ENCODE measurements at places on chromosomes 6 and 20. TPM values are rescaled to one million over a fixed set of nuclear protein-coding genes. Genes with fewer than 3 reads are reported as not detected.

DNA sequence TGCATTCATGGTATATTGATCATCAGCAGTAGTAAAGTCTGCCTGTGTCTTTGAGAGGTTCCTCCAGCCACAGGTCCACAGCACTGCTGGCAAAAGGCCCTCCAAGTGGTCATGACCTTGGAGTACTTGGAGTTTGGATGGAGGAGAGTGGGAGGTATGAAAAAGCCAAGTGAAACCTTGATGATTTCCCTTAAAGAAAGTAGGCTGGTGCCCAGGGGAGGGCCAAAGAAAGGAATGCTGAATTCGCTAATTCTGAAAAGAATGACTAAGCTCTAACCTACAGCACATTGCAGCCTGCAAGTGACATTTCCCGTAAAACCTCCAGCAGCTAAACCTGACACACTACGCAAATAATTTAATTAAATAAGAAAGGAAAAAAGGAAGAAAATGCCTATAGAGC lies 223.4 kb upstream of the TAB2 start:
- H3K4me1 ChIP-seq: peaks cover 23% of the 10 kb centered on the region
- H3K4me3 ChIP-seq: no peak overlapping the region
- no peaks in the 10 kb centered on the region for H3K27me3 ChIP-seq
- H3K36me3 ChIP-seq: no peaks in the 10 kb centered on the region
- peak; percentile 27 for DNase-seq

- H3K36me3 ChIP-seq: no peaks in the 10 kb centered on the region
- H3K4me3 ChIP-seq: no peak overlapping the region
- H3K27ac ChIP-seq: no peak overlapping the region
- H3K27me3 ChIP-seq: no peaks in the 10 kb centered on the region
- DNase-seq: no peak
- H3K4me1 ChIP-seq: 0 out of 2 replicates have a peak, but pooled peaks cover 4% of the 10 kb centered on the region
These were observed 77.3 kb downstream of the TCP11 start for GRCh38 chr6:35063701-35064280.

GRCh38 chr20:12414446-12415274 lies 497.0 kb downstream of the BTBD3 start:
- H3K4me1 ChIP-seq: no peaks in the 10 kb centered on the region
- no peak overlapping the region for H3K27ac ChIP-seq
- DNase-seq: no peak

- H3K36me3 ChIP-seq: peaks cover 55% of the 10 kb centered on the region
- DNase-seq: no peak
- no peaks in the 10 kb centered on the region for H3K27me3 ChIP-seq
These were observed 40.3 kb downstream of the SEC63 start for GRCh38 chr6:107917451-107918375.

DNA sequence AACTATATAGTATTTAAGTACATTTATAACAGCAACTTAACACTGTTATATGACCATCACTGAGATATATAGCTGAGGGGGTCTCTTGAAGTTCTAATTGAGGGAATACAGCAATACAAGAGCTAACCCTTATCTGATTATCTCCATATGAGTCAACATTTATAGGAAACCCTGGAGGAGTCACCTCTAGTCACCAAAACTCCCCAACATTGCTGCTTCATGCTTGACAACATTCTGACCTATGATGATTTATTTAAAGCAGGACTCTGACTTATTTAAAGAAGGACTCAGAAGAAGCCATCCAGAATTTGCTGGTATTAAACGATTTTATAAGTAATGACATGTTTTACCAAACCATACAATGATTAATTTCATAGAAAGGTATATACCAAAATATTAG lies 182.6 kb upstream of the NOX3 start:
- no peak overlapping the region for H3K27ac ChIP-seq
- H3K4me1 ChIP-seq: no peaks in the 10 kb centered on the region
- H3K36me3 ChIP-seq: no peaks in the 10 kb centered on the region
- H3K27me3 ChIP-seq: no peaks in the 10 kb centered on the region

GRCh38 chr6:13156381-13156780 lies 172.0 kb downstream of the TBC1D7 start:
- DNase-seq: peak; percentile 14
- no peaks in the 10 kb centered on the region for H3K36me3 ChIP-seq
- H3K27ac ChIP-seq: no peak overlapping the region

DNA sequence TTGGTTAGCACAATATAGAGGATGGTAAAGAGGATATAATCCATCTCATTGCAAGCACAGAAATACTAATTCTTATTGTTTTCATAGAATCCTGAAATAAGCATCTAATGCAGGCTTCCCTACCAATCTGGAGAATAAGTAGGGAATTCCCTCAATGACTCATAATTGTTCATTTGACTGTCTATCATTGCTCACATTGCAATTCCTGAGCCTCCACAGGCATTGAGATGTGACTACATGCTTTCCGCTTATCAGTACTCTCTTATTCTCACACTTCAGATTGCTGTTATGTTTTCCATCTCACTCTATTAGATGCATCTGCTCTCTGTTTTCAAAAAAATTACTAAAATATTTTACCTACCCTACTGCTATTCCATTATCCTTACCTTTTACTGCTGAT lies 216.2 kb upstream of the PRSS16 start:
- H3K4me1 ChIP-seq: no peaks in the 10 kb centered on the region
- H3K4me3 ChIP-seq: no peak overlapping the region
- H3K27ac ChIP-seq: no peak overlapping the region
- DNase-seq: no peak
- no peaks in the 10 kb centered on the region for H3K36me3 ChIP-seq

GRCh38 chr6:154161689-154162088 lies 122.6 kb downstream of the OPRM1 start:
- no peak overlapping the region for H3K27ac ChIP-seq
- no peak for DNase-seq
- H3K4me3 ChIP-seq: no peak overlapping the region
- H3K27me3 ChIP-seq: no peaks in the 10 kb centered on the region
- no peaks in the 10 kb centered on the region for H3K36me3 ChIP-seq
- peaks cover 3% of the 10 kb centered on the region for H3K4me1 ChIP-seq

- no peak overlapping the region for H3K4me3 ChIP-seq
- peak; percentile 80 for DNase-seq
- H3K27ac ChIP-seq: peak overlapping the region; percentile 48
- H3K27me3 ChIP-seq: no peaks in the 10 kb centered on the region
- peaks cover 35% of the 10 kb centered on the region for H3K36me3 ChIP-seq
- peaks cover 5% of the 10 kb centered on the region for H3K4me1 ChIP-seq
These were observed 118.3 kb downstream of the STXBP5 start for GRCh38 chr6:147322299-147323162.

DNA sequence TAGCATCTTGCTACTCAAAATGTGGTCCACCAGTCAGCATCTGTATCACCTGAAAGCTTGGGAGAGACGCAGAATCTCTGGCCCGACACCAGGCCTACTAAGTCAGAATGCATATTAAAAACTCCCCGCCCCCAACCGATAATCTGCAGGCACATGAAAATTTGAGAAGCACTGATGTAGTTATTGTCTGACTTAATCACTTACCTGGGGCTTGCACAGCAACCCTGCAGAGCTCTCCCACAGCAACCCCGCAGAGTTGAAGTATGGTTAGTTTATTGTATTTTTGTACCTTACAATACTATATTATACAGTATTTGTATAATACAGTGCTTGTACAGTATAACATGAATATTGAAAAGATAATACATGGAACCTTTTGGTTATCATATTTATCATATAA lies 53.7 kb downstream of the KLHL31 start:
- H3K4me1 ChIP-seq: peaks cover 8% of the 10 kb centered on the region
- H3K27ac ChIP-seq: no peak overlapping the region
- H3K4me3 ChIP-seq: no peak overlapping the region
- H3K27me3 ChIP-seq: no peaks in the 10 kb centered on the region
- H3K36me3 ChIP-seq: no peaks in the 10 kb centered on the region
- DNase-seq: no peak

- H3K4me3 ChIP-seq: no peak overlapping the region
- no peak overlapping the region for H3K27ac ChIP-seq
- DNase-seq: no peak
- H3K4me1 ChIP-seq: no peaks in the 10 kb centered on the region
- H3K36me3 ChIP-seq: no peaks in the 10 kb centered on the region
These were observed 228.7 kb upstream of the POU3F2 start for GRCh38 chr6:98605705-98606104.

GRCh38 chr6:158868122-158868480 lies 48.9 kb upstream of the EZR start:
- no peaks in the 10 kb centered on the region for H3K27me3 ChIP-seq
- no peak overlapping the region for H3K27ac ChIP-seq
- no peaks in the 10 kb centered on the region for H3K36me3 ChIP-seq
- H3K4me1 ChIP-seq: peaks cover 15% of the 10 kb centered on the region
- DNase-seq: no peak

DNA sequence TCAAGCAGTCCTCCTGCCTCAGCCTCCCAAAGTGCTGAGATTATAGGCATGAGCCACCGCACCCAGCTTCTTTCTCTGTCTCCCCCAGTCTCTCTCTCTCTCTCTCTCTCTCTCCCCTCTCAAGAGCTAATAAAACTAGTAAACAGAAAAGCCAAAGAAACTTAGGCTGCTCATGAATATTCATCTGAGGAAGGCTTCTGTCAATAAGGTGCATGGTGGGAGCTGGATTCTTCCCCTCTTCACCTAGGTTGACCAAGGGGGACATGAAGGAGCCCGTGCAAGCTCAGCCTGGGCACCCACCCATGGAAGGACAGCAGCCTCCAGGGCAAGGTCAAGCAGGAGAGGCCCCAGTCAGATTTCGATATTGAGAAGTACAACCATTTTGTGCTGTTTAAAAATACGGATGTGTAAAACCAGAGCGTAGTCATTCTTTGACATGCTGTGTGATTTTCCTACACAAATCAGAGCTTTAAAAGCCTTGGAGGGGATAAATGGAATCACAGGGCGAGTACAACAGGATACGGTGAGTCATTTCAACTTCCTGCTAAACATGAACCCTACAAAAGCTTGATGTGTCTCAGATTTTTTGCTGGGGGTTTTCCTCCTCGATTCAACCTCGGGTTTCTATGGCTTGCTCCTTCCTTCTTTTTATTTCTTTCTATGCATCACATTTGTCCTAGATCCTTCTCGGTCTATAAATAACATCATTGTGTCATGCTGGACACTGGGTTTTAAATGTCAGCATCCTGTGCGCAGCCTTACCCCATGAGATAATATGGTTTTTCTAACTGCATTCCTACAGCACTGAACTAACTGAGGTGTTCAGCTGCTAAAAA lies 368.9 kb upstream of the JARID2 start:
- no peaks in the 10 kb centered on the region for H3K36me3 ChIP-seq
- H3K27me3 ChIP-seq: no peaks in the 10 kb centered on the region
- peak overlapping the region; percentile 30 for H3K4me3 ChIP-seq
- H3K4me1 ChIP-seq: peaks cover 26% of the 10 kb centered on the region
- peak overlapping the region; percentile 67 for H3K27ac ChIP-seq

DNA sequence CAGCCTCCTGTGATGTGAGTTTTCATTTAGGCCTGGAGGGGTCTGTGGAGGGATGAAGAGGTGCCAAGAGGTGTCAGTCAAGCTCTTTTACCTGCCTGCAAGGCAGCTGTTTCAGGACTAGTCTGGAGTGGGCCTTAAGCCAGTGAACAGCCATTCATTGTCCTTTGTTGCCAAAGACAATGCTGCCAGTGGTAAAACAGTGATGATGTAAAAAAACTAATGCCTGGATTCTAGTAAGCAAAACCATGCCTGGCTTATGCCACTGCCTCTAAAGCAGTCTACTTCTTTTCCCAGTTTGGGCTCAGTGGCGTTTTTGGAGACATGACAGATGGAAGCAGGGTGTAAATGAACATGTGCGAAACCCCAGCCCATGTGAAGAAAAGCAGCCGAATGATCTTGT lies 93.5 kb upstream of the KCNK16 start:
- H3K27me3 ChIP-seq: no peaks in the 10 kb centered on the region
- peak; percentile 40 for DNase-seq
- H3K4me3 ChIP-seq: no peak overlapping the region

GRCh38 chr6:81875782-81876293 lies 123.4 kb upstream of the TENT5A start:
- no peaks in the 10 kb centered on the region for H3K36me3 ChIP-seq
- H3K4me1 ChIP-seq: peaks cover 12% of the 10 kb centered on the region
- H3K27ac ChIP-seq: no peak overlapping the region
- no peak for DNase-seq
- H3K27me3 ChIP-seq: no peaks in the 10 kb centered on the region

DNA sequence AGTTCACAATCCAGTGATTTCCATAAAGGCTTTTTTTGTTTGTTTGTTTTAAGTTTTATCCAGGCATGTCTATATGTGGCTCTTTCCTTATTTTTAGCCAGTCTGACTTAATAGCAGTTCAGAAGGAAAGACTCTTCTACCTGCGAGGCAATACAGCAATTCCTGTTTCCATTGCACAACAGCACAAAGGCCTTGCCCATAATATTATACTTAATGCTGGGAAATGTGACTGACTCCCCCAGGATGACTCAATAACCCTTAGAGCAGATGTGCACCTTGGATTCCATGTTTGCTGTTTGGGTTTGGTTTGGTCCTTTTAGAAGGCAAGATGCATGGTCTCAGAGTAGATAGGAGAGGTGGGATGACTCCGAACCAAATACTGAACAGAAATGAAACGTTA lies 184.1 kb downstream of the MTFR2 start:
- DNase-seq: peak; percentile 37
- H3K4me1 ChIP-seq: peaks cover 29% of the 10 kb centered on the region
- no peaks in the 10 kb centered on the region for H3K27me3 ChIP-seq
- no peak overlapping the region for H3K27ac ChIP-seq

- DNase-seq: no peak
- no peak overlapping the region for H3K4me3 ChIP-seq
- H3K27me3 ChIP-seq: no peaks in the 10 kb centered on the region
- no peaks in the 10 kb centered on the region for H3K4me1 ChIP-seq
These were observed 49.8 kb downstream of the BCKDHB start for GRCh38 chr6:80156221-80156620.

- no peak for DNase-seq
- no peaks in the 10 kb centered on the region for H3K4me1 ChIP-seq
- no peak overlapping the region for H3K4me3 ChIP-seq
These were observed 10.8 kb downstream of the RBCK1 start for GRCh38 chr20:418858-419365.

DNA sequence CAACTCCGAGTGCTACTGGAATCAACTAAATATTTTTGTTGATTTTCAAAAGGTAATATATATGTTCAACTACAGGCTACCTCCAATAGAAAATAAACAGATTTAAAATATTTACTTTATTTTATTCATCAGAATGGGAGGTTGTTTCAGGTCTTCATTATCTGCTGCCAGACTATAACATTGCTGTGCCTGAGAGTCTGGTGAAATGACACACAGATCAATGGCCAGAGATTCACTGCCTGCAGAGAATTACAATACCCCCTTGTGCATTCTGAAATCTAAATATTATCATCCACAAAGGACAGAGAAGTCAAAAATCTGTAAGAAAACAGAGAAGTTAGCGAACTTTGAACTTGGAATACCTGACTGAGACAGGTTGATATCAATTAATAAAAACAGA lies 667.8 kb upstream of the GJE1 start:
- no peak overlapping the region for H3K4me3 ChIP-seq
- H3K27ac ChIP-seq: peak overlapping the region; percentile 84
- H3K4me1 ChIP-seq: peaks cover 50% of the 10 kb centered on the region
- DNase-seq: no peak

- no peaks in the 10 kb centered on the region for H3K36me3 ChIP-seq
- H3K4me1 ChIP-seq: no peaks in the 10 kb centered on the region
- no peaks in the 10 kb centered on the region for H3K27me3 ChIP-seq
- no peak for DNase-seq
- H3K27ac ChIP-seq: no peak overlapping the region
These were observed 46.3 kb downstream of the GCNT2 start for GRCh38 chr6:10567256-10568026.

Gene MUCL3
- total RNA-seq: not detected

Gene CLIC1
- total RNA-seq: 576 TPM

Gene PDYN
- total RNA-seq: not detected

Gene CDSN
- total RNA-seq: not detected

Gene KCNS1
- total RNA-seq: 0.11 TPM

Gene GRM4
- total RNA-seq: 0.22 TPM

Gene CDH4
- 4.4 TPM for total RNA-seq

Gene CGAS
- 6.3 TPM for total RNA-seq

Gene EMILIN3
- total RNA-seq: not detected

Gene TFAP2D
- not detected for total RNA-seq

Gene MUC22
- not detected for total RNA-seq

Gene HCK
- not detected for total RNA-seq

Gene TCP11
- not detected for total RNA-seq

Gene TSHZ2
- 13.4 TPM for total RNA-seq

All from GM23248 (cell line).